ENCODE measurements at places on chromosomes 11 and 22. TPM values are rescaled to one million over a fixed set of nuclear protein-coding genes. Genes with fewer than 3 reads are reported as not detected.

Gene LPXN
- 12.3 TPM for polyA plus RNA-seq

Gene PATE4
- polyA plus RNA-seq, result not detected

Gene MCHR1
- 3.1 TPM for polyA plus RNA-seq

Gene CHRM1
- not detected for polyA plus RNA-seq

Gene MISFA
- polyA plus RNA-seq, result 1.3 TPM

Gene SIAE
- polyA plus RNA-seq, result 33.5 TPM

Gene NPTXR
- 1.7 TPM for polyA plus RNA-seq

Gene PANX1
- 51.2 TPM for polyA plus RNA-seq

Gene ALDH3B1
- polyA plus RNA-seq, result 32.7 TPM

Gene MRGPRX4
- not detected for polyA plus RNA-seq

Gene PAMR1
- 215 TPM for polyA plus RNA-seq

Gene ALKBH8
- 4.8 TPM for polyA plus RNA-seq

Gene THAP7
- polyA plus RNA-seq, result 12.5 TPM

Gene ADORA2A
- polyA plus RNA-seq, result 0.16 TPM

Gene POLDIP3
- polyA plus RNA-seq, result 50.6 TPM

Gene SLC5A12
- polyA plus RNA-seq, result not detected

Gene B4GALNT4
- 7.8 TPM for polyA plus RNA-seq

Gene IGF2
- polyA plus RNA-seq, result 16.6 TPM

Gene SLC7A4
- polyA plus RNA-seq, result 0.11 TPM

Gene GGT5
- polyA plus RNA-seq, result 4.4 TPM

Gene KCNJ11
- polyA plus RNA-seq, result not detected

Gene SPON1
- 0.53 TPM for polyA plus RNA-seq

Gene CCDC117
- polyA plus RNA-seq, result 15.0 TPM
